Activated naive CD4-positive, alpha-beta T cell (primary cell): ENCODE measurements at places on chromosomes 5 and 9.

- DNase-seq = no peak
Observed at GRCh38 chr9:116000748-116001329, 152.8 kb upstream of the PAPPA start.

DNA sequence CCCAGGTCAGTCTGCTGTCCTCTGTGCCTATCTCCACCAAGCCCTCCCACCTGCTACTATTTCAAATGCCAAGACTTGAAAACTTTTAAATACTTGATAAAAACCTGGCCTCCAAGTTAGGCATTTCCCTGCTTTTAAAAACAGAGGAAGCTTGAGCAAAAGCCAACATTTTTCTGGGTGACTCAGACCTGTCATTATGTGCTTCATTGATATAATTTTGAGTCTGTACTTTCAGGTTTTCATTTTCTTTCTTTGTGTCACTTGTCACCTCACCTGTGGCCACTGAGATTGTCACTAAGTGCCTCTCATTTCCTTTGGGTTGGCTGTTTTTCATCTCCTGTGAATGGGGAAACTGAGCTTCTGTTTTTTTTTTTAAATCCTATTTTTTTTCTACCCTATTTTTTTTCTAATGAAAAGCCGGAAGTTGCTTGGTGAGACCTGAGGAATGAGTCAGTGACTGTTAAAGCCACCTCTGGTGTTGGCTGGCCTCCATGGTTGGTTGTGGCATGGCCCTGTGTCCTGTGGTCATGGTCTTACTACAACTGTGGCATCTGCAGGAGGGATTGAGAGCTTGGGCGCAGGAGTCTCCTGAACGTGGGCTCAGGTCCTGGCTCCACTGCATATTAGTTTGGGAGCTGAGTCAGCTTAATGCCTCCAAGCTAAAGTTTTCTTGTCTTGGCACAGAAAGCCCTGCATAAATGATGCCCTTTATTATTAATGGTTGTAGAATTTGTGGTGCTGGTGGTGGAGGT lies 56.7 kb downstream of the ARHGAP26 start:
- DNase-seq = no peak

GRCh38 chr9:132025766-132026165 lies 53.9 kb downstream of the MED27 start:
- DNase-seq = no peak

GRCh38 chr5:65796751-65797316 lies 74.8 kb downstream of the NLN start:
- DNase-seq = no peak

DNA sequence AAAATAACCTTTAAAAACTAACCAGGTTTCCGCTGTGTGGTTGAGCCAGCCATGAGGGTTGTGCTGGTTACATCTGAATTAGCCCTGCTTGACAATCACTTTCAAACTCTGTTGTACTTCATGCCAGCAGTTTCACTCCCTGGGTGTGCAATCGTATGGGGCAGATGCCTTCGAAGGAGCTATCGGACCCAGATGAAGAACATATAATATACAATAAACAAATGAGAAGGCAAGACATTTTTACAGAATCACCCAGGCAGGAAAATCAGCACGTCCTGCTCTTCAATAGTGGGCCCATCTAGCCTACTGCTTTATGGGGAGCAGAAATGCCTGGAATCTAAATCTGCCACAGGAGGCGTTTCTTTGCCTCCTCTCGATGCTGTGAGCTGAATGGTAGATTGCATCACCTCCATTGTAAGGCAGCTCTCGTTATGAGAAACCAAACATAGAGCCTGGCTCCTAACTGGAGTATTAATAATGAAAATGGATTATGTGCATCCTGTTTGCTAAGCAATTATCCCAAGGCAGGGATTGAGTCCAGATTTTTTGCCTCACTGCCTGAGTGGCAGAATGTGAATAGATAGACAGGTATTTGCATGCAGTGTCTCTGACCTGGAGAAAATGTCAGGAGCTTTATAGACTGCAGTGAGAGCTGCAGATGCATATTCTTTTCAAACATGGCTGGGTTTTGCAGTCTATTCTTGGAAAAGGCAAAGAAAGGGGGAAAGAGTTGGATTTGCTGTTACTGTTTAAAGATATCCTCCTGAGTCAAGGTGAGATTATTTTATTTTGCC lies 143.3 kb upstream of the SMARCA2 start:
- no peak for DNase-seq

GRCh38 chr5:105878402-105878801 lies 1792.3 kb downstream of the EFNA5 start:
- DNase-seq = no peak
